Naive thymus-derived CD4-positive, alpha-beta T cell (primary cell): ENCODE measurements at places on chromosomes 4 and X. TPM values are rescaled to one million over a fixed set of nuclear protein-coding genes. Genes with fewer than 3 reads are reported as not detected.

GRCh38 chr4:102196221-102196620 lies 149.1 kb downstream of the SLC39A8 start:
- H3K36me3 ChIP-seq: no peaks in the 10 kb centered on the region
- no peaks in the 10 kb centered on the region for H3K4me1 ChIP-seq
- H3K27ac ChIP-seq: no peak overlapping the region
- no peak for DNase-seq

GRCh38 chrX:374596-374995 lies 12.1 kb downstream of the PPP2R3B start:
- DNase-seq: no peak
- H3K27me3 ChIP-seq: no peaks in the 10 kb centered on the region
- H3K4me1 ChIP-seq: peaks cover 15% of the 10 kb centered on the region
- H3K27ac ChIP-seq: no peak overlapping the region

IL15 gene
- 0.54 TPM for total RNA-seq

OTUD6A gene
- total RNA-seq: not detected

DNA sequence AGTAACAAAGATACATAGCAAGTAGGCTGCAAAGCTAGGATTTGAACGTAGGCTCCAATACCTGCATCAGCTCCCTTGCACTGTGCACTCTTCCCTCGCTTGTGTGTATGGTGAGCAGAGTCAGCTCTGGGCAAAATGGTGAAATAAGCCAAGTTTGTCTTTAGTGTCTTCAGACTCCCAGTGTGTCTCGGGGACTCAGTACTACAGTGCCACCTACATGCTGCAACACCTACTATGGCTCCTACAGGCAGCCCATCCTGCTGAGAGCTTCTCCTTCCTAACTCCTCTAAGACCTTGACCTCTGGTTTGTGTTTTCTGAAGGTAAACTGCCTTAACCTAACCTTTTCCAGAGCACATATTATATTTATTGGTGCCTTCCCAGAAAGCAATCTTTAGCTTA lies 42.5 kb downstream of the RTL9 start:
- no peak for DNase-seq
- H3K36me3 ChIP-seq: no peaks in the 10 kb centered on the region
- H3K4me3 ChIP-seq: no peak overlapping the region
- H3K4me1 ChIP-seq: no peaks in the 10 kb centered on the region
- H3K27me3 ChIP-seq: no peaks in the 10 kb centered on the region

CHRDL1 gene
- total RNA-seq: not detected

DNA sequence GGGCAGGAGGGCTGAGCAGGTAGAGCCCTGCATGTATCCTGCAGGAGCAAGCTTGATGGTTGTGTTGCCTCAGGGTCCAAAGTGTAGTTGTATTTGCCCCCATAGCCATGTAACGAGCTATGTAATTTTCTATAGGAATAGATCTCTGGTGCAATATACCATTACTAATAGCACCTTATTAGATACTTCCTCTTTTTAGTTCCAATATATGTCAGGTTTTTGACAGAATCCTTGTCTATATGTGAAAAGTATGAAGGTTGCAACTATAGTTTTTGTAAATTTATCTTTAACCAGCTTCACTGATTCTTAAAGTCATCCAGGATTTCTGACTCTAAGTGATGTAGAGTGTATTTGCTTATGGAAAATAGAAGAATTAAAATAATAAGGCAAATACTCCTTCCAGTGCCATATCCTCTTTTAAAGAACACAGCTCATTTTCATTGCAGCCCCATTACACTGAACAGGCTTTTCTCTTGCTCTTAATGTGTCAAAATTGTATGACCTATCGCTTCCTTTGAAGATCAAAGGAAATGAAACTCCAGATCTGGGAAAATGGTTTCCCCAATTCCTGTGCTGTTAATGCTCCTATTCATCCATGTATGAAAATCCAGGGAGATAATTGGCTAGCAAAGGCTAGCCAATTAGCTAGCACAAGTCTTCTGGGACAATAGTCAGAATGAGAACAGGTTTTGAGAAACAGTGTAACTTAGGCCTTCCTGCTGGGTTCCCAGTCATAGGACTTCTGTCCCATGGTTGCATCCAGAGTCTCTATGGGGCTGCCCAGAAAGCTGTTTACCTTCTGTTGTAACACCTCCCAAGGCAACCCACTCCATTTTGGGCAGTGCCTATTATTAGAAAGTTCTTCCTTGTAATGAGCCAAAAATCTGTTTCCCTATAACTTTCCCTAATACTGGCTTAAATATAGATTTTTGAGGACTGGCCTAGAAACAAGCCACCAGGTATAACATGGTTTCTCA lies 90.6 kb downstream of the TSPAN7 start:
- no peaks in the 10 kb centered on the region for H3K27me3 ChIP-seq
- H3K36me3 ChIP-seq: no peaks in the 10 kb centered on the region
- DNase-seq: no peak
- no peaks in the 10 kb centered on the region for H3K4me1 ChIP-seq
- H3K27ac ChIP-seq: no peak overlapping the region
- H3K4me3 ChIP-seq: no peak overlapping the region

LRIT3 gene
- 0.34 TPM for total RNA-seq

CT45A3 gene
- total RNA-seq: not detected in 2 replicates

RTL5 gene
- 0.10 and 0.17 TPM in 2 replicates for total RNA-seq

- H3K36me3 ChIP-seq: no peaks in the 10 kb centered on the region
- H3K27ac ChIP-seq: no peak overlapping the region
Observed at GRCh38 chr4:89847571-89848325, 10.8 kb upstream of the SNCA start.

SHOX gene
- not detected in 2 replicates for total RNA-seq

DNA sequence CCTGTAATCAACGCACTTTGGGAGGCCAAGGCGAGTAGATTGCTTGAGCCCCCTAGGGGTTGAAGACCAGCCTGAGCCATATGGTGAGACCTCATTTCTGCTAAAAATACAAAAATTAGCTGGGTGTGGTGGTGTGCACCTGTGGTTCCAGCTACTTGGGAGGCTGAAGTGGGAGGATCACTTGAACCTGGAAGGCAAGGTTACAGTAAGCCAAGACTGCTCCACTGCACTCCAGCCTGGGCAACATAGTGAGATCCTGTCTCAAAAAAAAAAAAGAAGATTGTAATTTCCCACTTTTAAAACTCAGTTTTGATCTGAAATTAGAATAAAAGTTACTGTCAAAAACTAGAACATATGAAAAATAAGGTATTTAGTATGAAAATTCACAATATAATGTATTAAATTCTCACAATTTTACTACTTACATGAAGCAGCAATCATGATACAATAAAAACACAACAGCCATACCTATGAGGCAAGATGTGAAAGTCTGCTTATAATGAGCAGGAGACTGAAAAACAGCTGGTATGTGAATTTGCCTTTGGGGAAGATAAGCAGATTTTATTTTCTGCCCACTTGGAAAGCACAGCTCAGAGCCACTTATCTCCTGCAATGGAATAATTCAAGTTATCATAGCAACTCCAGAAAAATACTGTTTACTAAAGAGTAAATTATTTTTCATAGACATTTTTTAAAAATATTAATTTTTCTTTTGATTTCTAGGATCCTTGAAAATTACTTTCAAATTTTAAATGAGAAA lies 50.6 kb downstream of the ZGRF1 start:
- no peak overlapping the region for H3K4me3 ChIP-seq
- no peaks in the 10 kb centered on the region for H3K36me3 ChIP-seq
- no peaks in the 10 kb centered on the region for H3K4me1 ChIP-seq
- no peaks in the 10 kb centered on the region for H3K27me3 ChIP-seq
- no peak overlapping the region for H3K27ac ChIP-seq

AADAT gene
- not detected for total RNA-seq

EREG gene
- not detected in 2 replicates for total RNA-seq

DNA sequence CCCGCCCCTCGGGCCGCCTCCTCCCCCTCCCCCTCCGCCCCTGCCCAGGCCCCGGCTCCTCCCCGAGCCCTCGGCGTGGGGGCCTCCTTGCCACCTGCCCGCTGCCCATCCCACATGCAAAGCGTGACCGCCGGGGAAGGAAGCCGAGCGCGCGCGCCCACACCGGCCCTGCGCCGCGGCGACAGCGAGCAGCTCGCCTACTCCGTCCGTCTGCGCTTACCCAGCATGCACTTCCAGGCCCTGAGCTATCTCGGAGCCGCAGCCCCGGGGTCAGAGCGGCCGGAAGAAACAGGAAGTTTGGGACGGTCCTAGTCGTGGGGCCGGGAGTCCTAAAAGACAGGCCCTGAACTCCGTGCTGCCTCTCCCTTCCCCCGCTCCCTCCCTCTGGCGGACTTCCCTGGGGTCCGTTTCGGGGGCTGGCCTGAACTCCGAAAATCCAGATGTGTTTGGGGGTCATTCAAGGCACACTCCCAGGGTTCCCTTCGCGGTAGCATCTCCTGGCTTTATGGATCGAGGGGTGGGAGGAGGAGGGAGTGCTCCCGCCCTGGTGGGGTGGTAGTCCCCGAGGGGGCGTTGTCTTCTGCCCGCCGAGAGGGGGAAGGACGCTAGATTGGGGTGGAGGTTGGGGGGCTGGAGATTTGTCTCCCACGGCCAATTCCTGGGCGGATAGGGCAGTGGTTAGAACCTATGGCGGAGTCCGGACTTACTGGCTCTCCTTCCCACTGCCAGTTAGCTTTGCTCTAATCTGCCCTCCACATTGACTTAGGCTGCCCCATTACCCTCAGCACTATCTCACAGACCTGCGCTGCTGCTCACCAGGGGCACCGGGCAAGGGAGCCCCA lies 25.0 kb upstream of the BCORL1 start:
- H3K27ac ChIP-seq: peak overlapping the region; percentile 45
- H3K36me3 ChIP-seq: no peaks in the 10 kb centered on the region
- no peaks in the 10 kb centered on the region for H3K27me3 ChIP-seq
- DNase-seq: no peak
- peak overlapping the region; percentile 47 for H3K4me3 ChIP-seq

DNA sequence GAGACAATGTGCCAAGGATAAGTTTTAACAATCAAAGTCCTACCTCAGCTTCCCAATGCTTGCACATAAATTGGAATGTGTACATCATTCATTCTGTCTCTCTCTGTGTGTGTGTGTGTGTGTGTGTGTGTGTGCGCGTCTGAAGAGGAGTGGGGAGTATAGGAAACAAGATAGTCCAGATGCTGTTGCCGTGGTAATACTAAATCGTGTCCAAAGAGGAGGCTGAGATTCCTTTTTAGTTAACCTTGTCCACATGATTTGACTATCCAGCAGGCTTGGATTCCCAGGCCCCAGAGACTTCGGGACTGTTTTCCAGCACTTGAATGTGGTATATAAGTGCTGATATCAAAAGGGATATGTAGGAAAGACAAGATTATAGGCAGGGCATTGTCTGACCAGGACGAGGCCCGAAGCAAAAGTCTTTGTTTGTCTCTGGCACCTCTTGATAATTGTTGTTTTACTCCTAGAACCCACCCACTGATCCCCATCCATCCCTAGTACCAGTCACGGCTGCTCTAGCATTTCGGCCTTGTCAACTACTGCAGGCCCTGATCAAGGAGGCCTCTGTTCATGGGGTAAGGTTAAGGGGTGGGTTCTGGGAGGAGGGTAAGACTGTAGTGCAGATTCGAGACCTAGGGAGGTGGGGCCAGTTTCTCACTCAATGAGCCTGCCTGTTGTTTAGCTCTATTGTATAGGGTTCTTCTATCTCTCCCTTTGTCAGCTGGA lies 3.9 kb downstream of the PLP1 start:
- no peaks in the 10 kb centered on the region for H3K36me3 ChIP-seq
- no peak overlapping the region for H3K27ac ChIP-seq
- no peaks in the 10 kb centered on the region for H3K4me1 ChIP-seq
- H3K4me3 ChIP-seq: no peak overlapping the region
- no peaks in the 10 kb centered on the region for H3K27me3 ChIP-seq

- no peaks in the 10 kb centered on the region for H3K27me3 ChIP-seq
- DNase-seq: no peak
- no peak overlapping the region for H3K4me3 ChIP-seq
- H3K4me1 ChIP-seq: peaks cover 7% of the 10 kb centered on the region
- no peaks in the 10 kb centered on the region for H3K36me3 ChIP-seq
Observed at GRCh38 chr4:3349116-3349515, 56.3 kb downstream of the RGS12 start.

DNA sequence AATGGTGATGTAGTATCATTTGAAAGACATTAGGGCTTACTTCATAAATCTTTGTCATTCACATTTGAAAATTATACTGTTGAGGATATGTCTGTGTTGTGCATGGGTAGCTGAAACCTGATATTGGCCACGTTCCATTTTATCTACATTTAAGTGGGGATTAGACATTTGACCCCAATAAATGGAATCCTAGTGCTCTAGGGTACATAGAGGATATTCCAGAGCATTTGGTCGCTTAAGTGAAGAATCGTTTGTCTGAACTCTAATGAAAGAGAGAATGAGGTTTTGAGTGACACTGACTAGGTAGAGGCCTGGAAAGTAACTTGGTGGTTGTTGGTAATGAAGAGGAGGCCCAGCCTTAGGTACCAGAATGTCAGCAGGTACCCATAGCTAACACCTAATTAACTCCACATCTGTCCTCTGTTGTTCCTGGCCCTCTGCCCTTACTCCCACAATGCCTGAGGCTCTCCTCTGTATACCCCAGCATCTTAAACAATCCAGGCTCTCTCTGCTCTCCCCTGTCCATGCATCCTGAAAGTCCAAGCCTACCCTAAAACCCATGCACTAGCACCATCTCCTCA lies 299.5 kb upstream of the KLF3 start:
- H3K27me3 ChIP-seq: no peaks in the 10 kb centered on the region
- no peaks in the 10 kb centered on the region for H3K4me1 ChIP-seq
- H3K36me3 ChIP-seq: no peaks in the 10 kb centered on the region
- no peak overlapping the region for H3K27ac ChIP-seq

DNA sequence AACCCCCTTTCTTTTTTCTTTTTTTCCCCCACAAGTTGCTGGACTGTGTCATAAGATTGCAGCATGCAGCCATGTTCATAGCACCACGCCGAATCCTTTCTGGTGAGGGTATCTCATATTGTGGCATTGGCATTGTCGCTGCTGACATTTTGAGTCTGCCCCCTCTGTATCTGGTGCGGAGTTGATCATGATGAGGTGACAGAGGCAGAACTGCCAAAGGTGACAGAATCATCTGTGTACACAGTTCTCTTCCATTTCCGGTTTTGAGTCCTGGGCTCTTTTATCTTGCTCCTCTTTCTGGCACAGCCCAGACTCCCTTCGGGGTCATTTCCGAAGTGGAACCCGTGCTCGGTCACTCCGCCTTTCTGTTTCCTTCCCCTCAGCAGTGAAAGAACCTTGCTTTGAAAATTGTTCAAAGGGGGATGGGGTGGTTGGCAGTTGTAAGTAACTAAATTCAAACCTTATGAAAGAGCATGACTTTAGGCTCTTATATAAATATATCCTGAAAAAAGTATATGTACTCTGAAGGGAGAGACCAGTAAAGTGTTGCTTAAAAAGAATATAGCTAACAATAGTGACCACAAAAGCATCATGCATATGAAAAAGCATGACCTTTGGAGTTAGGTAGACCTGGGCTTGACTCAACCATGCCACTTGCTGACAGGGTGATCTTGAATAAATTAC lies 55.0 kb upstream of the BMP2K start:
- H3K27me3 ChIP-seq: no peaks in the 10 kb centered on the region
- peak overlapping the region; percentile 24 for H3K4me3 ChIP-seq
- H3K4me1 ChIP-seq: no peaks in the 10 kb centered on the region

ARHGAP36 gene
- not detected in 2 replicates for total RNA-seq

GRCh38 chr4:121200795-121201472 lies 36.8 kb upstream of the TNIP3 start:
- no peak for DNase-seq
- H3K36me3 ChIP-seq: no peaks in the 10 kb centered on the region
- no peak overlapping the region for H3K27ac ChIP-seq
- no peaks in the 10 kb centered on the region for H3K27me3 ChIP-seq
- peaks cover 7% of the 10 kb centered on the region for H3K4me1 ChIP-seq

MBNL3 gene
- 29.7 TPM for total RNA-seq

CNKSR2 gene
- 6.3 and 7.3 TPM in 2 replicates for total RNA-seq
